SK-N-MC (cell line): ENCODE measurements at places on chromosomes 1 and 21.

GRCh38 chr1:84615790-84616189 lies 41.5 kb upstream of the CTBS start:
- DNase-seq = no peak

GRCh38 chr21:26070121-26070520 lies 100.4 kb downstream of the APP start:
- DNase-seq = no peak

GRCh38 chr1:166133857-166134256 lies 32.9 kb downstream of the FAM78B start:
- DNase-seq = no peak

GRCh38 chr21:14918527-14918926 lies 146.3 kb downstream of the NRIP1 start:
- no peak for DNase-seq

- DNase-seq = no peak
Measured at GRCh38 chr1:61808968-61809367, 66.7 kb downstream of the PATJ start.

DNA sequence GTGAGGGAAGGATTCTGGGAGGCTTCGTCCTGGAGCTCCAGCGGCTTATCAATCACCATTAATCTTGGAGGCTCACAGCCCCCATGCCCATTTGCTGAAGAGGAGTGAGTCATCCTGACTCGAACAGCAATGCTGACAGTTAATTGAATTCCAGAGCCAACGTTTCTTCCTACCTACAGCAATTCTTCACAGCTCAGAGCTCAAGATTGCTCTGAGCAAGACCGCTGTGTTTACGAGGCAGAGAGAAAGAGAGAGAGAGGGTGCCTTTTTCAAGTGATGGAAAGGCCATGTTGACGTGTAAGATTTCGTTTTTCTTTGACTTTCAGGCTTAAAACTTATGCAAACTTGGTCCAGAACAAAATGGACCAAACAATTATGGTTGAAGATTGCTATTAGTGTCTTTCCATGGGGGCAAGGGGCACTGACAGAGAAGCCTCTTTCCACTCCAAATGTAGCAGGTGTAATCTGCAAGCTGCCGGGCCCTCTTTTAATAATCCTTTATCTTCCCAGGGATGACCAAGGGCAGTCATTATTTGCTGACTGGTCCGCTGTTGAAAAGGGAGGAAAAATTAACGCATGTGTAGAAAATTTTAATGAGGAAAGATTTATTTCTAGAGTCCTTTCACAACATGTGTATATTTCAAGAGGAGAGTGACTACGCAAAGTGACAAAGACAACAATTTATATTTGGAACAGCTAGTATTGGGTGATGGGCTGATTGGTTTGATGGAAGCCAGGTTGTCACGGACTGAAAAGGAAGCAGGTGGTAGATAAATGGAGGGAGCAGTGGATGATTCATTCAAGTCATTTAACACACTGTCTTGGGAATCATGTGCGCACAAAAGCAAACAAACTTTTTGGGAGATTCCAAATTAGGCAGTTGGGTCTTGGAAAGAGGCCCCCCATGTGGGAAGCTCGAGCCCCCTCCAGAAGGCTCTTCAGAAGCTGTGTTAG lies 136.1 kb upstream of the IRF2BP2 start:
- DNase-seq = no peak

DNA sequence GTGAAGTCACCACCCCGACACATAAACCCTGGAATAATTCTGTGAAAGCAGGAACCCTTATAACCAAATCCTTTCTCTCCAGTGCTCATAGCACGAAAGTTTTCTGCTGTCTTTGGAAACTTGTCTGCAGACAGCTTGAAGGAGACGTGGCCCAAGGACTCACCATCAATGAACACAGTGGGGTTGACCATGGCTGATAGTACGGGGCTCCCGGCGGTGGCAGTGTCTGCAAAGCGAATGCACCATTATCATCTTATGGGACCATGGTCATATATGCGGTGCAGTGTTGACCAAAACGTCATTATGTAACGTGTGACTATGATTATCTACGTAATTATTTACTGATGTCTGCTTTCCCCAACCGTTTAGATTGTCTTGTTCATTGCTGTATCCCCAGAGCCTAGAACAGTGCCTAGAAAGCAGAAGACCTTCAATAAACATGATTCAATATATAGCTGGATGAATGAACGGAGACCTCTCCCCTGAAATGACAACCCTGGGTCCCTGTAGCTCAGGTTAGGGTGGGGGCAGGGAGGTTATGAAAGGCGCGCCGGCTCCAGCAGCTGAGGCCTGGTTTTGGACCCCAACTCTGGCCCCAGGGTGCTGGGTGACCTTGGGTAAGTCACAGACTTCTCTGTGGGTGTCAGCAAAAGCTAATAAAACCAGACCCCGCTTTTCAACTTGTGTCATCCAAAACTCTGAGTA lies 128.4 kb upstream of the ZBTB40 start:
- no peak for DNase-seq

DNA sequence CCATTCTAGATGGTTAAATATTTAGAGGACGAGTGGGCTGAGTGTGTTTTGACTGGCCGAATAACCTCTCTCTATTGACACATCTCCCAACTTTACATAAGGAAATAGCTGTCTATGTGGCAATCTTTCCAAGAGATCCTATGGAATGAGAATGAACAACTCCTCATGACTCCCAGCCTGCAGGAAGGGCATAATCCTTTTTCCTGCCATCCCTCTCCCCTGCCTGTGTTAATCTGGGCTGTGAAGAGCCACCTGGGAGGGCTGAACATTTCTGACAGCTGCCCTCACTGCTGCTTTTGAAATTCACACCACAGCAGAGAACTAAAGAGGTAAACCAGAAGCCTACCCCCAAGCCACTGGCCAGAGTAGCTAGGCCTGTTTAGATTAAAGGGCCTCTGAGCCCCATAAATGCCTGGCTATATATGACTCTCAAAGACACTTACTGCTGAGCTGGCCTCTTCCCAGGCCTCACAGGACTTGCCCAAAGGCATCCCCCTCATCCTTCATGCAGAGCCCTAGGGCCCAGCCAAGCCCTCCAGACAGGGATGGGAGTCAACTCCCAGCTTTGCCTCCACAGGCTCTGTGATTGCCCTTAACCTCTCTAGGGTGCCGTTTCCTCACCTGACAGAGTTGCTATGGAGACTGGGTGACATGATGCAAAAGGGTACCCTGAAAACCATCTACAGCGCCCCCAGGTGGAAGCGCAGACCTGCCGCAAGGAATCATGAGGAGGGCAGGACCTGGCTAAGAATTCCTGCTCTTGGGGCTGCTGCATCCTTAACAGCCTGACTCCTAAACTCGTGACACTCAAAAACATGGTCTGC lies 42.0 kb upstream of the LDLRAP1 start:
- DNase-seq = no peak

- no peak for DNase-seq
Measured at GRCh38 chr1:182215764-182216163, 154.3 kb upstream of the ZNF648 start.

DNA sequence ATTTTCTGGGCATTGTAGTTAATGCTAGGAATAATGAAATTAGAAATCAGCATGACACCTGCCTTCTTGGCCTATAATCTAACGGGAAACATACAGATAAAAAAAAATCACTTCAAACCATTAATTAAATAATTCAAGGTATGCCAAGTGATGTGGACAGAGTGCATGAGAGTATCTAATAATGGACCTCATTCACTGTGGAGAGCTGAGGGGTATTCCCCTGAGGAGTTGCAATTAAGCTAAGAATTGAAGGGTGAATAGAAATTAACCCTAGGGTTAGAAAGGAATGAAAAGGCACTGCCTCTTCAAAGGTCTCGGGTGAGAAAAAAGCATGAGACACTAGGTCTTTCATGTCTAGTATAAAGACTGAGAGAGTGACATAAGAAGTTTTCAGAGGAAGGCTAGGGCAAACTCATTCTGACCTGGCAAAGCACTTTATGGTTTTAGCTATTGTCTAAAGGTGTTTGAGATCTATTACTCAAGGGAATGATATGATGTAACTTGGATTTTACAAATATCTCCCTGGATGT lies 466.1 kb downstream of the KCNT2 start:
- DNase-seq = no peak

- DNase-seq = no peak
Measured at GRCh38 chr1:6504887-6505286, 13.4 kb upstream of the PLEKHG5 start.

GRCh38 chr1:44499306-44499705 lies 94.3 kb downstream of the RNF220 start:
- DNase-seq = no peak

GRCh38 chr1:24324903-24325302 lies 5.7 kb downstream of the GRHL3 start:
- no peak for DNase-seq

GRCh38 chr1:67323087-67323486 lies 15.4 kb downstream of the IL12RB2 start:
- DNase-seq = no peak

- no peak for DNase-seq
Measured at GRCh38 chr1:21919520-21919919, 17.6 kb downstream of the HSPG2 start.

DNA sequence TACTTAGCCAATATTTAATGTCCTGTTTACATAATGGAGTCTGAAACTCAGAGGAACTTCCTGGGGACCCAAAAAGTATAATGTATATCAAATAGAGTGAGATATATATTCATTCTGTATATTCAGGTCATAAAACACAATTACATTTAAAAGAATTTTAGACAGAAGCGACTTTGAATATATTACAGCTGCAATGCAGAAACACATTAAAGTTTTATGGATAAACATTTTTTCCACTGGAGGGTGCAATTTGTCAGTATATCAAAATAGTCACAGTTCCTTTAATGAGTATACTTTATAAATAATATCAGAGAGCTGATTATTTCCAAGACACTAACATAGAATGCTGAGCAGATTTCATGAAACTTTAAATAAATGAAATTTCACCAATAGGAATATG lies 43.9 kb upstream of the CRB1 start:
- DNase-seq = no peak

DNA sequence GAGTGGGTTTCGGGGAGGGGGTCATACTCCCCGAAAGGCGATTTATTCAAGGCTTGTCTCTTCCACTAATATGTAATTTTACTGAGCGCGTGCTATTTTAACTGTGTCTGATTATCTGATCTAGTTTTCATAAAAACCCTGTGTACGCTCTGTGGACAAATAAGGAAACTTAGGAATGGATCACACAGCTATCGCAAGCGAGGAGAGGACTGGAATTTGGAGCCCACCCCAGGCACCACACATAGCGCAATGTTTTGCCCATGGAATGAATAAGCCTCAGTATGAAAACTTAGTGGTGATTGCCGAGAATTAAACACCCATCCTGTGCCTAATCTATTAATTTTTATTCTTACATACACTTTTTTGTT lies 9.8 kb upstream of the RAB42 start:
- peak; percentile 42 for DNase-seq

GRCh38 chr1:40078512-40079333 lies 18.3 kb downstream of the PPT1 start:
- no peak for DNase-seq

DNA sequence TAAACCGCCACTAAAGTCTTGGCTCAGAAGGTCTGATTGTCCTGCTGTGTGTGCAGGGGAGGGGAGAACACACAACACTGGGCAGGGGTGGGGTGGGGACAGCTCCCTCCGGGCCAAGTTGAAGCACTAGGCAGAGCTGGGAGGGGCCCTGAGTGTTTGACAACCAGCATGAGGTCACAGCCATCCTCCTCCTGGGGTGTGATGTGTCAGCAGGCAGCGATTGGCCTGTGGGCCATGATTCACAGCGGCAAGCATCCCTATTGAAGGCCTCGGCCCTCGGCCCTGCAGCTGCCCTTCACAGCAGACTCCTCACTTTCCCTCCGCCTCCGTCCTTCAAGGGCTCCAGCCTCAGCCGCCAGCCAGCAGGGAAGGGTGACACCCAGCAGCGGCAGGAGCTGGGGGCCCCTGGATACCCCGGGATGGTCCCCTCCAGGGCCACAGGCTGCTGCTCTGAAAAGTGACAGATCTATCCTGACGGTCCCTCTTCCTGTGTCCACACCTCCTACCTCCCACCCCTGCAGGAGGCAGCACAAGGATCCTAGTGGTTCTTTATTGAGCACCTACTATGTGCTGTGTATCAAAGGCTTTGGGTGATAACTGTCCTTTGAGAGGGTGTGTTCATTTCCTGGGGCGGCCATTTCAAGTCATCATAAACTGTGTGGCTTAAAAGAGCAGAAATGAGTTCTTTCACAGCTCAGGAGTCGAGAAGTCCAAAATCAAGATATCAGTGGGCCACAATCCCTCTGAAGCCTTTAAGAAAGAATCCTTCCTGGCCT lies 66.0 kb upstream of the SLC25A33 start:
- DNase-seq = no peak

GRCh38 chr1:228884615-228885566 lies 149.6 kb downstream of the RHOU start:
- no peak for DNase-seq

- no peak for DNase-seq
Measured at GRCh38 chr1:229117664-229118300, 153.1 kb upstream of the RAB4A start.

DNA sequence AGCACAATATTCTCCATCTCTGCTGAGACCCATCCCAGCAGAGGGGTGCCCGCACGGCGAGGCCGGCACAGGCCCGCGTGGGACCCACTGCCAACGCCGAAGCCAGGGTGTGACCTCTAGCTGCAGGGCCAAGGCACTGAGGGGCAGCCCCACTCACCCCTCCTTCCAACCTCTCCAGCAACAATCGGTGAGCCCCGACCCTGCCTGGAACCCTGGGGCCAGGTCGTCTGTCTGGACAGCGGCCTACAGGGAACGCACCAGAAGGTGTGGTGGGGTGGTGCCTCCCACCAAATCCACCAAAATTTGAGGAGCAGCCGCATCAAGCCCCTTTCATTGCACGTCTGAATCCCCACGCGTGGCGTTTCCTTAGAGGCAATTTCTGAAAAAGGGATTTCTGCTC lies 63.0 kb upstream of the ADARB1 start:
- no peak for DNase-seq

DNA sequence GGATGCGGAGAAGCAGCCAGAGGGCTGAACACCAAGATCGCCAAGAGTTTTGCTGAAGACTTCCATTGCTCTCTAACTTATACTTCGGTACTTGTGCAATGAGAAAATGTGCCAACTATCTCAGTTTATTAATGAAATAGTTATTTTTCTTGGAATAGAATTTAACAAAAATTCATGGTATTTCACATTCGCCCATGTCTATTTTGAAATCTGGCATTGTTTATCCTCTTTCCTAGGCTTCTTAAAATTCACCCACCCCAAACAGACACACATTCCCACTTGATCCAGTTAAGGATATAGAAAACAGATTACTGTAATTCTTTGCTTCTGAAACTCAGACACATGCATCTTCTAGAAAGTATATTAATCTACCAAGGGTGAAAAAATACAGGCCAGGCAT lies 56.3 kb upstream of the ADAMTS5 start:
- DNase-seq = no peak

GRCh38 chr1:243343970-243344937 lies 88.4 kb downstream of the SDCCAG8 start:
- no peak for DNase-seq

GRCh38 chr1:108000184-108000583 lies 35.2 kb upstream of the VAV3 start:
- no peak for DNase-seq

DNA sequence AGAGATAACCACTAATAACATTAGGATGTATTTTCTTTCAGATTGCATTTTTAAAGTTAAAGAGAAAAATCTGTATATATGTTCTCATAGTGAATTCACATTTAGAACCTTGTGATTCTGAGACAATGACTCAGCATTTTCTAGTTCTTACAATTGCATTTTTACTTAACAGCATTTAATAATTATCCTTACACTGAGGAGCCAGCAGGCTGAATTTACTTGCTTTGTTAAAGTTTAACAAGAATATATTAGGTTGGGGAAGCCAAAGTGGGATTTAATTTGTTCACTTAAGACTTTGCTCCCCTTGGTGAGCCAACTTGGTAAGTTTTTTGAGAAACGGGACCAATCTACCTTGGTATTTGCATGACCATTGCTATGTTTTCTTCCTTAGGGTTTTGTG lies 4.5 kb downstream of the PATJ start:
- DNase-seq = peak; percentile 40
